Suppressor macrophage (primary cell): ENCODE measurements at places on chromosomes 12 and 14.
A peak's percentile ranks its signal among the peaks of the same experiment; 100 is the strongest.

- no peak for DNase-seq
Observed at GRCh38 chr12:14879222-14879933, 6.3 kb downstream of the MGP start.

DNA sequence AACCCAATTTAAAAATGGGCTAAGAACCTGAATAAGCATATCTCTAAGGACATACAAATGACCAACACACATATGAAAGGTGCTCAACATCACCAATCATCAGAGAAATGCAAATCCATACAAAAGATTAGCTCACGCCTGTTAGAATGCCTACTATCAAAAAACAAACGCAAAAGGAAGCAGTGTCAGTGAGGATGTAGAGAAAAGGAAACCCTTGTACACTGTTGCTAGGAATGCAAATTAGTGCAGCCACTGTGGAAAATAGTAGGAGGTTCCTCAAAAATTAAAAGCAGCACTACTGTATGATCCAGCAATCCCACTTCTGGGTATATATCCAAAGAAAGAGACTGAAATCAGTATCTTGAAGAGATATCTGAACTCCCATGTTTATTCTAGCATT is 133.0 kb downstream of the CPNE8 start:
- DNase-seq = peak; percentile 46

DNA sequence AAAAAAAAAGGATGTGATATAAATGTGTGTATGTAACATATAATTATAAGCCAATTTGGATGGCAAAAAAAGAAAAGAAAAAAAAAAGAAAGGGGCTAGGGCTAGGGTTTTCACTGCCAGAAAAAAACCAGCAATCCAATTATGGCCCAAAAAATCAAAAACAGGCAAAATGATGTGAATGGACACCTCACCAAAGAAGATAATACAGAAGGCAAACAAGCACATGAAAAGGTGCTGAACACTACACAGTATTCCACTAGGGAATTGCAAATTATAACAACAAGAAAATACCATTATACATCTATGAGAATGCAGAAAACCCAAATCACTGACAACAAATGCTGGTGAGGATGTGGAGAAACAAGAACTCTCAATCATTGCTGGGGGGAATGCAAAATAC is 12.1 kb upstream of the MIPOL1 start:
- DNase-seq = no peak

DNA sequence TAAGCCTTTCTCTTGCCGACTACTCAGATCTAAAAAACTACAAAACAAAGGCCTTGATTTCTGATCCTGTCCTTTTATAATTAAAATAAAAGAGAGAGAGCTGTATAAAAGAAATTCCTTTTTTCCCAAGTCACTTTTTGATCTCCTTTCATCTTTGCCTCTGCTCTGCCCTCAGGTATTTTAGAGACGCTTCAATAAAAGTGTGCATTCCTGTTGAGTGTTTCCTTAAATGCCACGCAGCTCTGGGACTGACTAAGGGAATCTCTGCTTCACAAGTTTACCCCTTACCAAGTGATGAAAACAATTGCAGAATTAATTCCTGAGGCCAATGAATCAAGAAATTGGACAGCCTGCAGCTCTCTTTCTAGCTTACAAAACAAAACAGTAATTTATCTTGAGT is 1109.8 kb downstream of the TMTC2 start:
- DNase-seq = no peak

- no peak for DNase-seq
Observed at GRCh38 chr12:50506753-50507473, 2.1 kb downstream of the DIP2B start.

DNA sequence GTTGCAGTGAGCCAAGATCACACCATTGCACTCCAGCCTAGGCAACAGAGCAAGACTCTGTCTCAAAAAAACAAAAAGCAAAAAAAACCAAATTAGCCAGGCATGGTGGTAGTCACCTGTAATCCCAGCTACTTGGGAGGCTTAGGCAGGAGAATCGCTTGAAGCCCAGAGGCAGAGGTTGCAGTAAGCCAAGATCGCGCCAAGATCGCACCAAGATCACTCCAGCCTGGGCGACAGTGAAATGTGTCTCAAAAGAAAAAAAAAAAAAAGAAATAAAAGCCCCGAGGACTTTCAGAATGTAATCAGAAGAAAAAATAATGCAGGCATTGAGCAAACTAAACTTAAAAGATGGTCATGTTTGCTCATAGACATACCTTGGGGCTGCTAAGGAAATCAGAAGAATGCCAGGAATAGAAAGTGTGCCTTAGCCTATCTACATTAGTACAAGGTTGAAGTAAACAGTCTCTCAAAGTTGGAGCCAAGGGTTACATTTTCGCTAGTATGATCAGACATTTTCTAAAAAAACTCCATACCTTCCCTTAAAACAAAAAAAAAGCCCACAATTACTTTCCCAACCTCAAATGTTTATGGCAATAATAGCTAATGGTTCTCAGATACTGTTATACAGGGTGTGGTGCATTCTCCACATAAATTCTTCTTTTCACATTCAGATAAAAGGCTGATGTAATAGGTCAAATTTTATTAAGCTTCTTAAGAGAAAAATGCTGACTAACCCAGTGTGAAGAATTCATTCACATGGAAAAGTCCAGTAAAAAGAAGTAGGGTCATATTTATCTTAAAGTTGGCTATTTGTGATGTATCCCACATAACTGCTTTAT is 15.8 kb downstream of the DTD2 start:
- DNase-seq = no peak

GRCh38 chr12:72272731-72273498 is 745 bp downstream of the TRHDE start:
- peak; percentile 1 for DNase-seq
